ENCODE measurements at places on chromosomes 11 and 22.

DNA sequence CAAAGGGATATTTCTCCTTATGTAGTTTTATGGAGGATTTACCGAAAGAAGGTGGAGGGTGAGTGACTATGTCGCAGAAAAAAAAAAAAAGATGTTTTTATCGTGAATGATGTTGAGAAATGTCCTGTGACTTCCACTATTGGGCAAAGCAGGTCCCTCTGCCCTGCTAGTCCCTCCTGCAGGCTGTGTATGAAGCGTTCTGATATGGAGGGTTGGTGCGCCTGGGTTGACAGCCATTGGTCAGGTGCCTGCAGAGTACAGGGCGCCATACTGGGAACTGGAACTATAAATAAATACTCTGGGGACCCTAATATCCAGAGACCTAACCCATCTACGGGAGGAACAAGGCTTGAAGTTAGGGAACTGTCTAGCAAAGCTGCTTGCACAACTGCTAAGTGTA is 1.5 kb downstream of the IL17RA start:
- DNase-seq, result no peak
- H3K4me3 ChIP-seq, result no peak overlapping the region
- no peaks in the 10 kb centered on the region for H3K36me3 ChIP-seq

DNA sequence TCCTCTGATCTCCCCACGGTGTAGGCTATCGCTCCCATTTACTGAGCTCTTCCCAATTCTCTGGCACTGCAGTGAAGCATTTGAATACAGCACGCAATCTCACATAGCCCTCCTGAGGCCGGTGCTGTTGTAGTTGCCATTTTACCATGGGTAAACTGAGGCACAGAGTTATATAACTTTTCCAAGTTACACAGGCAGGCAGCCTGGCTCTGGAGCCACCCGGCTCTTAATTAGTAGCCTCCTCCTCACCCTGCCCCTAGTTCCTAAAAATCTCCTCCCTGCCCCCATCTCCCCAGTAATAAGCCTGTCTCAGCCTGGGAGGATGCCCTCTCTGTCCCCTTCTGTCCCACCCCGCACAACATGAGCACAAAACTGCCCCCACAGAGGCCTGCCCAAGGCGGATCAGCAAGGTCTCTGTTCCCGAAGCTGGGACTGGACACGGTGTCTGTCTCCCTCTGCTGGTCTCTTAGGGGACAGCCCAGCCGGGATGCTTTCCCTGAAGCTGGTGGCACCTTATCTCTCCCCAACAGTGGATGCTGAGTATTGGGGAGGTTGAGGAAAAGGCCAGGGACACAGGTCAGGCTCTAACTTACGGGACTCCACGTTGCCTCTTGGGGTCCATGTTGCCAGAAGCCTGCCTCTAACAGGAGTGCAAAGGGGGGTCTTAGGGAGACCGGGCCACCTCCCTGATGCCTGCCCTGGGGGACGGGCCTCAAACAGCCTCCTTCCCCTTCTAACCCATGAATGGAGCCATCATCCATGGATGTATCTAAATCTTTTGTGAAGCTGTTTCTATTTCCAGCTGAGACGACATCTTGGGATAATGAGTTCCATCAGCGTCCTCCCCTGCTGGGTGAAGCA is 9.1 kb upstream of the CLCF1 start:
- no peak overlapping the region for H3K27ac ChIP-seq
- no peaks in the 10 kb centered on the region for H3K27me3 ChIP-seq
- H3K4me3 ChIP-seq, result no peak overlapping the region
- DNase-seq, result peak; percentile 81

GRCh38 chr11:105168457-105168856 is 28.9 kb upstream of the CARD18 start:
- no peaks in the 10 kb centered on the region for H3K4me1 ChIP-seq
- DNase-seq, result no peak
- H3K4me3 ChIP-seq, result no peak overlapping the region
- no peak overlapping the region for H3K27ac ChIP-seq

DNA sequence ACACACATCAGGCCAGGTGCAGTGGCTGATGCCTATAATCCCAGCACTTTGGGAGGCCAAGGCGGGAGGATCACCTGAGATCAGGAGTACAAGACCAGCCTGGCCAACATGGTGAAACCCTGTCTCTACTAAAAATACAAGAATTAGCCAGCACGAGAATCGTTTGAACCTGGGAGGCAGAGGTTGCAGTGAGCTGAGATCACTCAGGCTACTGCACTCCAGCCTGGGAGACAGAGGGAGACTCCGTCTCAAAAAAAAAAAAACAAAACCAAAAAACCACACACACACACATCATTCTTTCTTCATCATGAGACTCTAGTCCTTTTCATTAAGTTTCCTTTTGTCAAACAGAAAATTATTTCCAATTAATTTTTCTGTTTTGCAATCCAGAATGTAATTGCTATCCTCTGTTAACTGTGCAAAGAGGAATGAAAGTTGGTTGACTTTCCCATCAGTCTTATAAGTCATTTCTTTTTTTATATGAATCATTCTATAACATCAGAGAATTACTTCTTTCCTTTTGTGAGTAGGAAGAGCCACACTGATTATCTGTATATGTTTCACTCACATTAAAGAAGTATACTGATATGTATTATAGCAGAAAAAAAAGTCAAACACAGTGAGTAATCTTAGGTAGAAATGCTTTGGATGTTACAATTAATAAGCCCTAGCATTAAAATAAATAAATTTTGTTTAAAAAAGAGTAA is 52.2 kb downstream of the HORMAD2 start:
- no peak overlapping the region for H3K4me3 ChIP-seq
- no peak for DNase-seq
- H3K27me3 ChIP-seq, result no peaks in the 10 kb centered on the region
- H3K36me3 ChIP-seq, result no peaks in the 10 kb centered on the region
- H3K27ac ChIP-seq, result no peak overlapping the region
- H3K4me1 ChIP-seq, result no peaks in the 10 kb centered on the region

- H3K36me3 ChIP-seq, result no peaks in the 10 kb centered on the region
- DNase-seq, result no peak
- H3K4me3 ChIP-seq, result no peak overlapping the region
- H3K4me1 ChIP-seq, result no peaks in the 10 kb centered on the region
These were observed 26.6 kb upstream of the MYRF start for GRCh38 chr11:61725781-61726231.

Measured in heart right ventricle (tissue), 16 donors.